Neuronal stem cell (in vitro differentiated cells): ENCODE measurements at places on chromosomes 5 and 9.
A peak's percentile ranks its signal among the peaks of the same experiment; 100 is the strongest.

DNA sequence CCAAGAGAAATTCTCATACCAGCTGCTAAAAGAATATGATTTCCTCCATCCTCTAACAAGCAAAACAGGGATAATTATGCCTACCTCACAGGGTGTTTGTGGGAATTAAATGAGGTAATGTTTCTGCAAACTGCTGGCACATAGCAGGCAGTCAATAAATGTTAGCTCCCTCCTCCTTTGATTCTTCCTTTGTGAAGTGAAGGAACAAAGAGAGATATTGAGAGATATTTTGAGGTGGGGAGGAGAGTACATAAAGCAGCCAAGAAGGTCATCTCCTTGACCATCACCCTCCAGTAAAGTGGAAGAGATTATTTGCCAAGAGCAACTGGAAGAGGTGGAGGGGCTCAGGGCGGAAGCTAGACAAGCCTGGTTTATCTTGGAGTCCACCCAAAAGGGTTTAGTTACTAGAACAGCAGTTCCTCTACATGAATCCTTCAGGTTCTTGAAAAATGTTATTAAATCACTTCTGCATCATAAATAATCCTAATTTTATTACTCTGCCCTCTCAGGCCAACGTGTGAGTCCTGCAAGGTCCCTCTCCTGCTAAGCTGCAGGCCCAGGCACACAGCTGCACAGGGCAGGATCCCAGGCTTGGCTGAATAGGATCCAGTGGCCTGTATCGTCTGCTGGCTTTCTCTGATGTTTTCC lies 35.0 kb upstream of the TLE1 start:
- no peak for DNase-seq

DNA sequence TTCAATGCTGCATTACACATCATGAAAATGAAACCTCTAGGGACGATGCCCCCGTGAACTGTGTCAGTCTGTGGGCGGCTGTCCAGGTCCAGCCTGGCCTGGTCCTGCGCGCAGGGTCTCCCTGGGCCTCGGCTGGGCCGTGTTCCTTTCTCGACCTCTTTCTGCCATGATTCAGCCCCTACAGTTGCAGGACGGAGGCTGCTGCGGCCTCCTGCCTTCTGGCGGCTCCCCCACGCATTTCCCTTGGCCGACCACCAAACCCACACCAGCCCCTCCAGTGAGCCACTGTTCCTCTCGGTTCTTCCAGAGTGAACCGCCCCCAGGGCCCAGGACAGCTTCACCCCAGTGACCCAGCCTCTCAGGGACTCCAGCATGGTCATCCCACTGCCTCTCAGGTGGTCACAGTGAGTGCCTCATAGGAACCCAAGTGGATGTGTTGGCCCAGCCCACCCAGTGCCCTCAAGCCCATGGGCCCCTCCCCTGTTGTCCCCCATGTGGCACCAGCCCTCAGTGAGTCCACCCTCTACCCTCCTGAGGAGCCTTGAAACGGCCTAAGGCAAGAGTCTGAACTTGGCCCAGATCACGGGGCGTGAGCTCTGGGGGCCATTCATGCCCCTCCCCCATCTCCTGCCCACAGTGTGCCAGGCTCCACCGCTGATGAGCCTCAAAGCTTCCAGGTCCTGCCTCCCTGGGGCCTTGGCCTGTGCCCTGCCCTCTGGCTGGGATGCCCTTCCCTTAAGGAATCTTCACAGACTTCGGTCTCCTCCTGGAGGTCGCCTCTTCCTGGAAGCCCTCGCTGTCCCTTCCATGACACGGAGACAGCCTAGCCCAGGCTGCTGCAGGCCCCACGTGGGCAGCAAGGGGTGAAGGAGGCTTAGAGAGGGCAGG lies 10.0 kb upstream of the CLIC3 start:
- DNase-seq: no peak

- no peak for DNase-seq
Observed at GRCh38 chr9:96779089-96779488, 1.2 kb upstream of the ZNF510 start.

DNA sequence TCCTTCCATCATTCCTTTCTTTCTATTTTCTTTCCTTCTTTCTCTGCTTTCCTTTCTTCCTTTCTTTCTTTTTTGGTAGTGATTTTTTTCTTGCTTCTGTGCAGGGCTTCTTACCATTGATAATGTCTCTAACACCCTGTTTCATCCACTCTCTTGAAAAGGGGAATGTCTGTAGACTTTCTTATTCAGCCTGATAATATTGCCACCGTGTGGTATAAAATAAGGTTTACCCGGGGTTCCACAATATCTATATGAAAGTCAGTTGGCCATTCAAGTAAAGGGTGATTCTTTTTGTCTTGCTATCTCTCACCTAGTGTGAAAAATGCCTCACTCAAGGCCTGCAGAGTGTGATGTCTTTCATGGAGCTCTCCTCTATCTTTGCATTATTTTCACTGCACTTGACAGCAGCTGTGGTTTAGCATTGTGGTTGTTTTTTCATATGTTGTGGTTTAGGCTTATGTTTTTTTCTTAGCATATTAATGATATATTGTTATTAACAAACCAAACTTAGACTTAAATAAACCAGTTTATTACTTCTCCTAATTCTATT lies 153.9 kb downstream of the CSNK1G3 start:
- DNase-seq: no peak

DNA sequence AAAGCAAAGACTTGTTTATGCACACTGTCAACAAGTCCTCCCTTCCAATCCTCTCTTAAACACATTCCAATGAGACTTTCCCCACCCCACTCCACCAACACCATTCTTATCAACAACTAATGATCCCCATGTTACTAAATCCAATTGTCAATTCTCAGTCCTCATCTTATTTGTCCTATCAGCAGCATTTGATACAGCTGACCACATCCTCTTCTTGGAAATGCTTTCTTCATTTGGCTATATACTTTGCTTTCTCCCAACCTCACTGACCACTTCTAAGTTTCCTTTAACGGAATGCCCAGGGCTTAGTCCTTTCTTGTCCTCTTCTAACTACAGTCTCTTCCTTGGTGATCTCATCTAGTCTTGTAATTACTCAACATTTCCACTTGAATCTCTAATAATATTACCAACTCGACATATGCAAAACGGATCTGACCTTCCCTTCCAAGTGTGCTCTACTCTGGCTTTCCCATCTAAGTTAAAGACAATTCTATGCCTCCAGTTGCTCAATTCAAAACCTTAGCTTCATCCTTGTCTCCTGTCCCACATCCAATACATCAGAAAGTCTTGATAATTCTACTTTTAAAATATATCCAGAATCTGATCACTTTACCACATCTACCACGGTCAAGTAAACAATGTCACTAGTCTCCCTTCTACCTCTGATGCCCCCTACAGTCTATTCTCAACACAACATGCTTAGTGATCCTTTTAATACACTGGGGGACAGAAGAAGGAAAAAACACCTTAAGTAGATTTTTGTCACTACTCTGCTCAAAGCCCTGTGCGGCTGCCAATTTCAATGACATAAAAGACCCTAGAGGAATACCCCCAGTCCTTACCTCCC lies 25.5 kb downstream of the AGTPBP1 start:
- no peak for DNase-seq

DNA sequence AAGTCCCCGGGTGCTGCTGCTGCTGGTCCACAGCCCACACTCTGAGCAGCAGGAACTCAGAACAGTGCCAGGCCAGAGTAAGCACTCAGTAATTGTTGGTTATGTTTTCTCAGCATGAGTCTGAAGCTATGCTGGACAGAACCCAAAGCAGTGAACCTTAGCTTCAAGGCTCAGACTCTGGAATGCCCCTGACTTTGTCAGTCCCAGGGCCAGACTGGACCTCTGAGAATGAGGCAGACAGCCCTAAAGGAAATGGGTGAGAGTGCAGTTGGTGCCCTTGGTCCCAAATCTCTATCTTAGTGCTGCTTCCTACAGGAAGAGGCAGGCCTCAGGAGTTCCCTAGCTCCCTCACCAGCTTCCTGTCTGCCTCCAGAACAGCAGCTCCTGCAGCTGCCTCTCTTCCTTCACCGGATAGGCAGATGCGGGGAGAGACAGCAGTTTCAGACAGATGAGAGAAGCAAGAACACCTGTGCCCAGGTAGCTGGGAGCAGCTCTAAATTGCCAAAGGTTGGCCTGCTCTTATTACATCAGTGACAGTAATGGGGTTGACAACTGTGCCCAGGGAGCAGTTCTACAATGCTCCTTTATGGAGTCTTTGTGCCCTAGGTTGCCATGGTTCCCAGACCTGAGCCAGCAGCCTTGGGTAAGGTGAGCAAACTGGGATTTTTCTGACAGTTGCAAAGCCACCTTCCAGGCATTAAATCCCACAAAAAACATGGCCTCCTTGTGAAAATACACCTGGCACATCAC lies 82.2 kb upstream of the CXCL14 start:
- DNase-seq: no peak

GRCh38 chr5:157306692-157307471 lies 41.0 kb downstream of the CYFIP2 start:
- no peak for DNase-seq

DNA sequence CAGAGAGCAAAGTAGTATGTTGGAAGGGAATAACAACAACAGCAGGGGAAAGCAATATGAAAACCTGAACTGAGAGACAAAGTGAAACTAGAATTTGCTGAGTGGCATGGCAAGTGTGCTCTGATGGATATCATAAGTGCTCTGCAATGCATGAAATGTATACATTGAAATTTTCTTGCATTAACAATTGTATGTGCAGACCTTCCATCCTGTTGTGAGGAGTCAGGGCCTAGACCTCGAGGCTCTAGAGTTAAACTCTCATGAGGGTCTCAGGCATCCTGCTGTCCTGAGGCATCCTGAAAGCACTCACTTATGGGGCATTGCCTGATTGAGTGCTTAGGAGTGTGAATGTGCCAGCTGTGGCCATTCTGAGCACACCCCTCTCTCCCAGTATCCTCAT lies 1.1 kb downstream of the ECM2 start:
- DNase-seq: no peak

- no peak for DNase-seq
Observed at GRCh38 chr5:95670568-95670967, 12.2 kb downstream of the SPATA9 start.

GRCh38 chr5:169350016-169350415 lies 49.1 kb upstream of the SLIT3 start:
- no peak for DNase-seq

DNA sequence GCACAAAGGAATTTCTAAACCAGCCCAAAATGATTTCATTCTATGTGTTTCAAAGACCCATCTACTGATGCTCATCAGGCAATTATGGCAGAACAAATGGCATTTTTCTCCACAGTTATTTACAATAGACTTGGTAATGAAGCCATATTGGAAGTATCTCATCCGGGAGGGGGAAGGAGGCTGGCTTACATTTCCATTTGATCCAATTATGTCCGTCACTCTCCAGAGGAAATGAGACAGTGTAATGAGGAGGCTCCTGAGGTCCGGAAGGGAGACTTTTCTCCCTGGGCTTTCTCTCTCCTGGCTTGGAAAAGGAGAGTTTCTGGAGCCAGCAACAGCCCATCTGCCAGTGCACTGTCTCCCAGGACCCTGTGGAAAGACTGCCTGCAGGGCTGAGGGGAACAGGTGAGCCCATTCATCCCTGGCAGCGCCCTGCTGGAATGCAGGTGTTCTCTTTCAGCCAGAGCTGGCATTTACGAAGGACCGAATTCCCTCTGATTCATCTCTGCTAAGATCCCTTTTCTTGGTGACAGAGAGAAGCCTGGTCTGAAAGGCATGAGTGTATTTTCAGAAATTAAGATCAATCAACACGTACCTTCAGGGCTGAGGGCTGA lies 54.9 kb upstream of the SAP30L start:
- no peak for DNase-seq

DNA sequence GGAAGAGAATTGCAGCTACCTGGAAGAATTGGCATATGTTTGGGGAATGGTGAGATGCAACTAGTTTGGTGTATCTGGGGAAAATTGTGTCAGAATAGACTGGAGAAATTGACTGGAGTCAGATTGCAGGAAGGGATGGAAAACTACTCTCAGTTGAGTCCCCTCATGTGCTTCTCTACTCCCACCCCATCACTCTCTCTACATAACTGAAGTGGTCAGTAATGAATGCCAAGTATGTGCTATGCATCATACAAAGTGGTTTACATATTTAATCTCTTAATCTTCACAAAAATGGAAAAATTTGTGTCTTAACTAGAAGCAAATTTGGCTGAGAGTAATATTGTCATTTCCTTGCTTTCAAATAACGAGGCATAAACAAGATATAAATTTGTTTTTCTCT lies 146.4 kb upstream of the TNC start:
- no peak for DNase-seq

- DNase-seq: peak; percentile 80
Observed at GRCh38 chr9:123355761-123356431, at the start of gene CRB2. TSS of gene CRB2 (plus strand) at chr9:123356197. CDS start at chr9:123356261, 64 bp downstream.

- no peak for DNase-seq
Observed at GRCh38 chr5:146510559-146511125, 5.3 kb downstream of the GPR151 start.

DNA sequence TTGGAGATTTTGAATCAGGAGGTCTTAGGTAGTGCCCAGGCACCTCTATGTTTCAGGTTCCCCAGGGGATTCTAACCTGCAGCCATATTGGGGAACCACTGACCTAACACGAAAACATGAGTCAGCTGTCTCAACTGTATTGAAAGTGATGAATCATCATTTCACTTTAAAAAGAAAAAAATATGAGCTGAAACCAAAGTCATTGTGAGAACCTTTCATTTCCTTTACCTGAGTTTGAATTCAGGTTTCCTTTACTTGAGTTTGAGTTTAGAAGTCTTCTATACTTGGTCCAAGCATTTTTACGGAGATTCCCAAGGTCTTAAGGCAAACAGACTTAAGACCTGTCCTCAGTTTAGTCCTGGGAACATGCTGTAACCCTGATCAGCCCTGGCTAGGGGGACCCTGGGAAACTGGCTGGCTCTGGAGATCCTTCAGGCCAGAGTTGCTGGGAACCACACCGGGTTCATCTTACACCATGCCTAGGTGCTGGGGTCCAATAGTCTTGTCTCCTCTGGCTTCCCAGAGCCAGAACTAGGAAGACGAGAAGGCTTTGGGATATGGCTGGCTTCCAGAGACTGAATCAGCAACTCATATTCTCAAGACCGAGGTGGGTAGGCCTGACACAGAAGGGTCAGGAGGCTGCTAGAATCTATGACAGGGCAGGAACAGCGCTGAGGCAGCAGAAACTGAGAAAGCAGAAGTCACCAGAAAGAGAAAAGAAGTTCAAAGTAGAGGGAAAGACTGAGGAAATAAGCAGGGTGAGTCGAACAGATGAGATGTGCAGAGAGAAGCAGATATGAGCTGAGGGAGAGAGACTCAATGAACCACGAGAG lies 16.4 kb upstream of the PDCD1LG2 start:
- no peak for DNase-seq

DNA sequence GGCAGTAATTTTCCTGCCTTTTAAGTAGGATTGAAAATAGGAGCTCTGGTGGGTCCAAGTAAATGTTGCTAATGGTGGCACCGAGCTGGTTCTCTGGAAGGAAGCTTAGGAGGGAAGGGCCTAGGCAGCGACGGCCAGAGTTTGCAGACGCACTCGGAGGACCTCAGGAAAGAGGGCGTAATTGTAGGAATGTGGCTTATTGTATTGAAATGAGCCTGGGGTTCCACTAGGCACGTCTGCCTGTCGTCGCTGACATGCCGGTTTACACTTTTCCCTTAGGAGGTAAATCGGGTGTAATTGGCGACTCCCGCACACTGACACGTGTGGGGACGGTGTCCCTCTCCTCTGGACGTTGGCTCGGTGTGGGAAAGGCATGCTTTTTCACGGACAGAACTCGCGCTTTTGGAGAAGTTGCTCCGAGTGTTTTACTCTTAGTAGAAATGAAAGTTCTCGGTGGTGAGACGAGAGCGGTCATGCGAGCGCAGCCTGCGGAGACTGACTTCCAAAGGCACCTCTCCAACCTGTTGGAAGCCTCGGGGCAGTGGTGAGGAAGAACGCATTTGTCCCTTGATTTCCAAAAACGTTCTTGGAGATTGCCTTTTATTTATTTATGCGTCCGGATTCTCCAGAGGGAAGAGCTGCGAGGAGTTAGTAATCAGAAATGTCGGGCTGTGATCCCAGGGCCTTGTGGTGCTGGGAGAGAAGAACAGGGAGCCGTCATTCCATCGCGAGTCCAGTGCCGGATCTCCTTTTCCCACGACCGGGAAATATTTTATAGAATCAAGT lies 1.3 kb downstream of the NR4A3 start:
- peak; percentile 56 for DNase-seq
